Epithelial cell of prostate (primary cell): ENCODE measurements at places on chromosomes 5 and 9.

DNA sequence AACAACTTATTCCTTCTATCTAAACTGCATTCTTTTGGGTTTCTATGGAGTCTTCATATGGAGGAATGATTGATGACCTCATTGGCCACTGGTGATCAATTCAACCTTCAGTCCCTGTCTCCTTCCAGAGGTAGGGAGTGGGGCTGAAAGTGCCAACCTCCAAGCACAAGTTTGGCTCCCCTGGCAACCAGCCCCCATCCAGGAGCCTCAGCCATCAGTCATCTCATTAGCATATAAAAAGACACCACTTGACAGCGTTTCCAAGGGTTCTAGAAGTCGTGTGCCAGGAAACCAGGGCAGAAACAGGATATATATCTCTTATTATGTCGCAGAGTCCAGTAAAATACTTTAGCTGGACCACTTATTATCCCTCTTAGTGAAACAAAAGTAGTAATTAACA, 9.8 kb downstream of the SLC31A2 start:
- DNase-seq: no peak

DNA sequence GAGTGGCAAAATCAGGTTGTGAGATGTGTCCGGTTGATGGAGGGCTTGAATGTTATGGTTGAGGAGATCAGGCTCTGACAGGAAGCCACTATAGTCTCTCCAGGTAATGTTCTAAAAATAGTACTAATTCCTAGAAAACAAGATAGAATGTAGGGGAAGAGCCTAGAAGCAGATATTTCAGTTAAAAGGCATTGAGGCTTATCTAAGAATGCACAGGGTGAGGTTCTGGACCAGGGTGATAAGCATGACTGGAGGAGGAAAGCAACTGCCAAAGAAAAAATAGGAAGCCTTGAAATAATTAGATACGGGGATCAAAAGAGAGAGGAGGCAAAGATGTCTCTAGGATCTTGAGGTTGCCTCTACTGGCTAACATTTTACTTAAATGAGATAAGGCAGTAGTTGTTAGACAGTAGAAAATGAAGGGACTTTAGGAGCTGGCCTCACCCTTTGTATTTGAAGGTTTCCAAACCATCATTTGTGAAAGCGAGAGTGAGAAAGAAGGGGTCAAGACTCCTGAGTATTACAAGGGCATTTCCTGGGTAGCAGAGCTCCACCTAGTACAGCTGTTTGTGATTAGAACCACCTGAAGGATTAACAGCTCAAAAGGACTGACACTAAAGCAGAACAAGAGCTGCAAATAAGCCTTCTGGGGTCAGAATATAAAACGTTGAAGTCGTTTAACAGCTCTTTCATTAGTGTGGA, 15.4 kb upstream of the ARL15 start:
- DNase-seq: no peak

- DNase-seq: no peak
Measured at GRCh38 chr5:1208743-1209488, 7.5 kb downstream of the SLC6A19 start.

DNA sequence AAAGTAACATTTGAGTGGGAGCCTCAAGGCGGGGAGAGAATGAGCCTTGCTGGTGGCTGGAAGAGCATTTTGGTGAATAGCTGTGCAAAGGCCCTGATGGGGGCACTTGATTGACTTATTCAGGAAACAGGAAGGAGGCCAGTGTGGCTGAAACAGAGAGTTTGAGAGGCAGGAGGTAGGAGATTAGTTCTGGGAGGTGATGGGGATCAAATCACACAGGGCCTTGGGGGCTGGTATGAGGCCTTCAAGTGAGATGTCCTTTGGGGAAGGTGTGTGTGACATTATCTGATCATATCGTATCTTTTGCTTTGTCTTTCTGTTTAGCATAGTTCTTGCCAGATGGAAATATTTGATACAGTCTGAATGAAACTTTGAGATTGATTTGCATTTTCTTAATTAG, 172.3 kb downstream of the TENT4A start:
- no peak for DNase-seq

DNA sequence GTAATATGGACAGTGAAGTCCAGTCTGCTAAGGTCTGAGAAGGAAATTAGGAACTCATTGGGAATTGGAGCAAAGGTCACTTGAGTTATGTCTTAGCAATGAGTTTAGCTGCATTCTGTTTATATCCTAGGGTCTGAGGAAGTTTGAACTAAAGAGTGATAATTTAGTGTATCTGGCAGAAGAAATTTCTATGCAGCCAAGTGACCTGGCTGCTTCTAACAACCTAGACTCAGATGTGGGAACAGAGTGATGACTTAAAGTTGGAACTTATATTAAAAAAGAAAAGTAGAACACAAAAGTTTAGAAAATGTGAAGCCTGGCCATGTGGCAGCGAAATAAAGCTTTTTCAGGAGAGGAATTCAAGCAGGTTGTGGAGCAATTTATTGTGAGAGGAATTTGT, 106.2 kb downstream of the PRDM9 start:
- DNase-seq: no peak

DNA sequence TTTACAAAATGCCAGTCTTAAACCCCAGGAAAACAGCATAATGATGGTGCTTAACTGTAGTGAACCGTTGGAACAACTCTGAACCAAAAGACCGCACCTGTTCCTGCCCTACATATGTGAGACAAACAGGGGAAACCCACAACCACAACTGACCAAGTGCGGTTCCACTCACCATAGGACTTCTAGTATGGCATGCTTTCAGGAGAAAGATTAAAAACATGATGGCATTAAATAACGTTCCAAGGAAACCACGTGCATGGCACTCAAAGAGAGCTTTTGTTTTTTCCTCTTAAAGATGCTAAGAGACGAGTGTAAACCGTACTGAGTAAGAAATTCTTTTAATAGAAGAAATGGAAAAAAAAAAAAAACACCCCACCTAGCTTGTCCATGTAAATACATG, 119.8 kb downstream of the SSBP2 start:
- DNase-seq: no peak

DNA sequence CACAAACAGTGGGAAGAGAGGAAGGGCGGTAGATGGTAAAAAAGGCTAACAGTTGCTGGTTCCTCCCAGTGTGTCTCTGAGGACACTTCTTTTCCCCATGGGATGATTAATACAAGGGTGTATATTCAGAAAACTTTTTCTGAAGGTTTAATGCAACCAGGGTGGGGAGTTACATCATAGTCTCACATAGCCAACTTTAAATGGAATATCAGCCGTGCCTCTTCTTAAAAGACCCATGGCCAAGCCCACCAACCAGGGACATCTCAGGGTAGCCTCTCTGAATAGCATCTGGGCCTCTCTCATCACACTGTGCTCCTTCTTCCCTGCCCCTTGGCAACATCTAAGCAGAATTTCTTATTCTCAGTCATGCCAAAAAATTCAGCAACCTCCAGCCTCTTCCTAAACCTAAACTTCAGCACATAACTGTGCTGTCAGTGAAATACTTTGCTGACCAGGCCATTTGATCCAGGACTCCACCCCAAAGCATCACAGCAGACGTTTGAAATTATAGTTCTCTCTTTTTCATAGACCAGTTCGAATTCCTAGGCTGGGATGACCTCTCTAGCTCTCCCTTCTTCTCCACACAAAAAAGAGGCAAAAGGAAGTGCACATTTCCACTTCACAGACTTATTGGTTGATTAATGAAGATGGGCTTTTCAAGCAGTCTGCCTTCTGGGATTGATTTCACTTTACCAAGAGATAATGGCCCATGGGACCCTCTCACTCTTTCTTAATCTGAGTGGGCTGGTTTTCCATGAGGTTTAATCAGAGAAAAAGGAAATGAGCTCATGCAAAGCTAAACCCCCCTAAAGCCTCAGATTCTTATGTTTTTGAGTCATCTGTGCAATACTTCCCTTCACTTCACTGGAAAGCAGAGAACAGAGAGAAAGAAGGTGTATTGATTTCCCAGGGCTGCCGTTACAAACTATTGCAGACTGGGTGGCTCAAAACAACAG, 85.1 kb upstream of the RAI14 start:
- DNase-seq: no peak

- no peak for DNase-seq
Measured at GRCh38 chr5:40605295-40605958, 74.3 kb upstream of the PTGER4 start.

GRCh38 chr9:119968836-119969707, 599.8 kb upstream of the BRINP1 start:
- no peak for DNase-seq
